Activated CD4-positive, alpha-beta T cell treated with anti-CD3 and anti-CD28 coated beads for 48 hours (primary cell): ENCODE measurements at places on chromosomes 2 and 18.

GRCh38 chr18:76712511-76713140 is 109.7 kb upstream of the ZNF236 start:
- no peak for DNase-seq

- DNase-seq: no peak
These were observed 162.6 kb downstream of the SS18 start for GRCh38 chr18:25927830-25928229.

GRCh38 chr18:76518123-76518859 is 23.2 kb upstream of the ZNF516 start:
- no peak for DNase-seq

- DNase-seq: peak; percentile 21
These were observed 175.8 kb upstream of the PIEZO2 start for GRCh38 chr18:11324956-11325882.

DNA sequence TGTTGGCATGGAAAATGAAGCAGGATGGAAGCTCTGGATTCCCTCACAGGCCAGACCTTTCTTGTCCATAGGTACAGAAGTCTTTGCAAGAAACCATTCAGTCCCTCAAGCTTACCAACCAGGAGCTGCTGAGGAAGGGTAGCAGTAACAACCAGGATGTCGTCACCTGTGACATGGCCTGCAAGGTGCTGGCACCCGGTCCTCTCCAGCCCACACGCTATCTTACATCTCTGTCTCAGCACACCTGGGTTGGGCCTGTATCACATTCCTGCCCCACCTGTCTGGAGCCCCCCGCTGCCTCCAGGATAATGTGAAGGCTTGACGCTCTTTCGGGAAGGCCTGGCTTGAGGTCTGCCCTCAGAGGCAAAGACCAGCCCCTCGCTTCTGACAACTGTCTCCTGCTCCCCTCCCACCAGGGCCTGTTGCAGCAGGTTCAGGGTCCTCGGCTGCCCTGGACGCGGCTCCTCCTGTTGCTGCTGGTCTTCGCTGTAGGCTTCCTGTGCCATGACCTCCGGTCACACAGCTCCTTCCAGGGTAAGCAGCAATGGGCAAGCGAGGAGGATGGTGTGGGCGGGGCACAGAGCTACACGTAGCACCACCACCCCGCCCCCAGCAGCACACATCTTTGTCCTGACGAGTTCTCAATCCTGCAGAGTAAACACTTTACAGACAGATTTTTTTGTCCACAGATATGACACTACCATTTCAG is 6.0 kb downstream of the TMEM214 start:
- DNase-seq: no peak

- no peak for DNase-seq
These were observed 29.4 kb downstream of the KIF1A start for GRCh38 chr2:240790370-240791220.

DNA sequence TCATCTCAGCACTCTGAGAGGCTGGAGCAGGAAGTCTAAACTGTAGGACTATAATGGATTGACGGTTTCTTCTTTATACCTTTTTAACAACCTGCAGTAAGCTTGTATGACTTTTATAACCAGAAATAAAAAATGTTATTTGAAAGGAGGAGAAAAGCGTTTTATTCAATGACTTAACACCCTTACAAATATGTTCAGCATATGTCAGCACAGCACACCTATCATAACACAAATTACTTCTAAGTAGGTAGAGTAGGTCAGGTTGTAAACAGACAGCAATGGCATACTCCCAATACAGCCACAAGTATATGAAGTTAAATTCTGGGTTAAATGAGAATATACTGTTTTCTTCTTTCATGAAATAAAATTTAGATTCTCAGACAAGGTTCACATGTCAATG is 16.1 kb downstream of the RAB1A start:
- no peak for DNase-seq

DNA sequence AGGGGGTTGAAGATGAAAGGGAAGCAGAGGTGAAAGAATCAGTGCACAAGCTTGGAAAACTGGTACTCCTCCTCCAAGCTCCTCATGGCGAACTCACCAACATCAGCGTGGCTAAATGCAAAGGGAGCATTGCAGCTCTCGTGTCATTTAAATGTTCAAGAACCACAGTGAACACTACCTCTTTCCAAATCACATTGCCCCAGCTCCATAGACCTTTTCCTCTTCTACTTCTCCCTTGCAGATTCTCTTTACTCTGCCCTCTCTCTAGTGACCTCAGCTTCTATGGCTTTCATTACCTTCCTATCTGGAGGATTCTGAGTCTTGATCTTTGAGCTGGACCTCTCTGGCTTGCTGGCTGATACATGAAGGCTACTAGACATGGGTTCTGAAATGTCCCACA is 14.3 kb downstream of the EPB41L3 start:
- DNase-seq: no peak

GRCh38 chr2:168371273-168372019 is 84.6 kb upstream of the CERS6 start:
- DNase-seq: no peak

DNA sequence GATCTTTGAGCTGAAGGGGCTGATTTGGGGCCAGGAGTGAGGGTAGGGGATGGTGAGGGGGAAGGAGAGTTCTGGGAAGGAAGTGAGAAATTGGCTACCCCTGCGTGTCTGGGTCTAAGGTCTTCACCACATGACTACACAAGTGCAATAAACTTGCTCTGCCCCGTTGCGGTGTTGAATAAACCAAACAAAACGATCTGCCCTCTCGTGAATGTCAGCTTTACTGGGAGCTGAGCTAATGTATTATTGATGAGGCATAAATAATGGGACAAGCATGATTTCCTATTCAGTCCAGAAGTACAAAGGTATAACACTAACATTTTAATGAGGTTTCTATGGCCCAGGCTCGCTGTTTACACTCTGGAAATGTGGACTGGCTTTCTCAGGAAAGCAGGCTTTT is 8.0 kb upstream of the CFAP221 start:
- DNase-seq: no peak

- DNase-seq: no peak
These were observed 29.9 kb upstream of the MMADHC start for GRCh38 chr2:149617476-149617875.
